ENCODE measurements at places on chromosomes 3 and 15.

- DNase-seq = peak; percentile 88
Observed at GRCh38 chr3:25594007-25594502, 70.7 kb downstream of the TOP2B start.

GRCh38 chr15:73924171-73924921 lies 1.9 kb upstream of the LOXL1 start:
- peak; percentile 90 for DNase-seq

DNA sequence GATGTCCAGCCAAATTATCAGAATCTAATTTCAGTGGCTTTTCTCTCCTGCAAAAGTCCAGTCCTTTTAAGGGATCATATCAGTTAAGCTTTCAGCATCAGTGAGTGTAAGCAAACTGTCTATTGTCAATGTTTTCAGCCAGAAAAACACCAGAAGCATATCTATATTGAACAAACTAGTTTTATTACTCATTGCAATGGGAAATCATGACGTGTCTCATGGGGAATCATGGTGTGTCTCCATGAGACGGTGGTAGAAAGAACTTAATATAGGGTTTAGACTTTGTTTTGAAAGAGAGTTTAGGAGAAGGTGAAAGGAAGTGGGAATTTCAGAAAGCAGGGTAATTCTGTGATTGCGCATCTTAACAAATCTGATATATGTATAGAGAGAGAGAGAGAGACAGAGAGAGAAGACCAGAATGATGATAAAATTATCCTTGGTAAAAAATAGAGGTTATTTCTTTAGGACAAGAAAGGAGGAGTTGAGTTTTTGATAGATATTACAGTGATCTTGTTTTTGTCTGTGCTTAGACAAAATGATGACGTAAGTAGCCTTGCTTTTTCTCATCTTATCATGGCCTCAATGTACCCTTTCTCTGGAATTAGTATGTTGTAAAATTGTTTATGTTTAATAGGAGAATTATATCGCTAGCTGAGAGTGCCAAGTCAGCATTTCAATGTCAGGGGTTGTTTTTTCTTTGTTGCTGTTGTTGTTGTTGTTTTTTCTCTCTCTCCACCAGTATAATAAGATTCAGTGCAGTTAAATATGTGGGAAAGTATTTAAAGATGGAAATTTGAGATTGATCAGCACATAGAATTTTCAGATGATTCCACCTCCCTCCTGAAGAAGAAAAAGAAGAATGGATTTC lies 129.9 kb upstream of the OSTN start:
- peak; percentile 23 for DNase-seq

- no peak for DNase-seq
Observed at GRCh38 chr15:68400066-68400456, 31.9 kb downstream of the ITGA11 start.

DNA sequence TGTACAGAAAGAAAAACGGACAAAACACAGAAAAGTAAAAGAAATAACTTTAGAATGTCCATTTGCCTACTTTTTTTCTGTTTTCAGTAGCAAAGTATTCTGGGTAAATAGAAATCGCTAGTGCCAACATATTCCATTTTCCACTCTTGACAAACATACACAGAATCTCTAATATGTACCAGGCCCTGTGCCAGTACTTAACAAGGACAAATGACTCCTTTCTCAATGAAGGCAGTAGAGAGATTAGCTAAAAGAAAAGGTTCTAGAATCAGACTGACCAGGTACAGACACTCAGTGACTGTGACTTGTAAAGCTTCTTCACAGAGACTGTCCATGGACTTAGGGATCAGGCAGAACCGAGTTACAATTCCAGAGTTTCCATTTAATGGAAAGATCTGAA lies 165.8 kb upstream of the STAC start:
- no peak for DNase-seq

- DNase-seq = no peak
Observed at GRCh38 chr3:21585216-21585740, 165.7 kb downstream of the ZNF385D start.

DNA sequence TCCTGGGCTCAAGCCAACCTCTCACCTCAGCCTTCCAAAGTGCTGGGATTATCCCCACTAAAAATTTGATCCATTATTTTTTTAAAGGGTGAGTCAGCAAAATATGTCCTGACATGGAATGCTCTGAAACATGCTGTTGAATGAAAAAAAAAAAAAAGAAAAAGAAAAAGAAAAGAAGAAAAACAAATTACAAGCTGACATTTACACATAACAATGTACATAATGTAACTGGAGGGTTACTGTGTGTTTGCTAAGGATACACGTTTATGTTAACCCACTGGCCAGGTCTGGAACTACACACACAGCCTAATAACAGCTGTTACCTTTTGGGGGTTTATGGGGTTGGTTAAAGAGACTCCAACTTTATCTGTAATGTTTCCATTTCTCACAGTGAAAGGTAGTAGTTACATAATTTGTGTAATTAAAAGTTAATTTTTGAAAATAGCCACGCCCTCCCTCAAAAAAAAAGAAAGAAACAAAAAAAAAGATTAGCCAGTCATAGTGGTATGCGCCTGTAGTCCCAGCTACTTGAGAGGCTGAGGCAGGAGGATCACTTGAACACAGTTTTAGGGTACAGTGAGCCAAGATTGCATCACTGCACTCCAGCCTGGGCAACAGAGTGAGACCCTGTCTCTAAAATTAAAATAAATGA lies 3.1 kb upstream of the MESP2 start:
- DNase-seq = peak; percentile 63

DNA sequence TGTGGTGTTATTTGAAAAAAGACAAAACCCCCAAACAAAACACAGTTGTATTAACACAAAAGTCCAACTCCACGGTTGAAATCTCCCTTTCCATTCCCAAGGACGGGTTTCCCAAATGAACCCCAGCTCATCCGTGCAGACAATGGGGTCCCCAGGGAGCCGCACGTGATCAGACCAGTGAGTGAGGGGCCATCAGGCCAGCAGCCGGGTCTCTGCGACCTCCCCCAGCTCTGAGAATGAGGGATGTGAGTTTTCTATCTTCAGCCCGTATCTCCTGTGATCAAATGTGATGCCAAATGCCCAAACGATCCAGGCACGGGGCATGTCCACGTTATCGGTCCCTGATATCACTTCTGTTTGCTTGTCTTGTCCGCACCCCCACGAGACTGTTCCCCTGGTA lies 138.0 kb downstream of the OPA1 start:
- DNase-seq = no peak
